IMR-90 (cell line): ENCODE measurements at places on chromosomes 7 and 10. TPM values are rescaled to one million over a fixed set of nuclear protein-coding genes. Genes with fewer than 3 reads are reported as not detected.

Gene SYT15
- total RNA-seq: 0.54 and 1.1 TPM in 2 replicates

Gene COMMD3
- total RNA-seq: 33.1 and 44.8 TPM in 2 replicates

Gene TRIM4
- 10.6 and 15.3 TPM in 2 replicates for total RNA-seq

Gene SAMD9L
- total RNA-seq: 4.1 and 6.4 TPM in 2 replicates

Gene CALML3
- not detected in 2 replicates for total RNA-seq
